ENCODE measurements at places on chromosomes 13 and 19.

- no peak for DNase-seq
Observed at GRCh38 chr19:7722231-7722651, 9.7 kb downstream of the CLEC4G start.

- no peak for DNase-seq
Observed at GRCh38 chr13:88071371-88071770, 400.2 kb downstream of the SLITRK5 start.

DNA sequence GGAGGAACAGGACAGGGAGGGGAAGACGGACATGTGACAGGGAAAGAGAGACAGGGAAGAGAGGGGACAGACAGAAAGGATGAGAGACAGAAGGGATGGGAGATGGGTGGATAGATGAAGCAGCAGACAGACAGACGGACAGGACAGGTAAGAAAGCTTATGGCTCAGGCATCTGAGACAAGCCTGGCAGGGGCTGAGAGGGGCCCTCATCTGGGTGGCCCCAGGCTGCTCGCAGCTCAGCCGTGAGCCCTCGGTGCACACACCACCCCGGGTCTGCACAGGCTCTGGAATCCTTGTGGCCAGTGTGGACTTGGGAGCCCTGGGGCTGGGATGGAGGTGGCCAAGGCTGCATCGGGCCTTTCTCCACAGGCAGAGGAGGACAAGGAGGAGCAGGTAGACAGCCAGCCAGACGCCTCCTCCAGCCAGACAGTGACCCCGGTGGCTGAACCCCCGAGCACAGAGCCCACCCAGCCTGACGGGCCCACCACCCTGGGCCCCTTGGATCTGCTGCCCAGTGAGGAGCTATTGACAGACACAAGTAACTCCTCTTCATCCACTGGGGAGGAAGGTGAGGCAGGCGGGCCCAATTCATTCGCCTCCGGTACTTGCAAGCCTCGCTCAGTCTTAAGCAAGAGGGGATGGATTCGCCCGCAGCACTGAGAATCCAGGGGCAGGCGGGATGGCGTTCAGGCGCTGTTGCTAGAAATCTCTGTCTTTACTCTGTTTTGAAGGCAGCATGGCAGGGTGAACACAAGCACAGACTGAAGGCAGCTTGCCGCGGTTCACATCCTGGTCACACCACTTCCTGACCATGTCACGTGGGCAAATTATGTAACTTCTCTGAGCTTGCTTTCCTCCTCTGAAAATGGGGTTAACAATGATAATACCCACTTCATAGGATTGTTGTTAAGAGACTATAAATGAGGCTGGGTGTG, 14.0 kb downstream of the GRAMD1A start:
- no peak for DNase-seq

- no peak for DNase-seq
Observed at GRCh38 chr13:24929196-24929595, 165.2 kb downstream of the RNF17 start.

GRCh38 chr19:4534836-4535658, at the start of gene PLIN5:
Gene PLIN5 (minus strand): TSS chr19:4535224. CDS start chr19:4534074, 1,150 bp downstream.
- no peak for DNase-seq

DNA sequence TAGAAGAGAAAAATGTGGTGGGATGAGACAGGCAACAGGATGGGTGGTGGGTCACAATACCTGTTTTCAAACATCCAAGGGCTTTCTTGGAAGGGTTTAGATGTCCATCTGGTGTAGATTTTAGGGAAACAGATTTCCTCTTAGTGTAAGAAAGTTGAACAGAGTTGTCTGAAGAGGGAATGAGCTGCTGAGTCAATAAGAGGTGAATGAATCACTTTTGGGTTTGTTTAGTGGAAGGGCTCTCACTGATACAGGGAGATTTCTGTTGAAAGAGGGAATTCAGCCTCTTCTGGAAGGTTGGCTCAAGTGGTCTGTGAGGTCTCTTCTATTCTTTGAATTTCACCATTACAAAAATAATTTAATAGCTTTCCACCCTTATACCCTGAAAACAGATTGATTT, 54.6 kb downstream of the LACC1 start:
- DNase-seq, result no peak

DNA sequence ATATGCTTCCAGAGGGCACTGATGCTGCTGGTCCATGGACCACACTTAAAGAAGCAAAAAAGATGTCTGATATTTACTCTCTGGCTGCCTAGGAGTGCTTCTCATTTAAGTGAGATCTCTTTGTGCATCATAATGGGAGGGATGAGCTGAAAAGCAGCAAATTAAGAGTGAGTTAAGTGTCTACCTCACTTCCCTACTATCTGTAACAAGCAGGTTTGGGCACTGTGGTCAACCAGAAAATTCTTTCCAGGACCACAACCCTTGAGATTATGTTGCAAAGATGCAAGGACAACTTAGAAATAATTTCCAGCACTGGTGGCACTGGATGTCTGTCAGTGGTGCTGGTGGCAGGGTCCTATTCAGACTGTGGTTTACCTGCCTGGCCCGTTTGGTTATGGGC, 52.1 kb upstream of the USPL1 start:
- DNase-seq, result no peak

DNA sequence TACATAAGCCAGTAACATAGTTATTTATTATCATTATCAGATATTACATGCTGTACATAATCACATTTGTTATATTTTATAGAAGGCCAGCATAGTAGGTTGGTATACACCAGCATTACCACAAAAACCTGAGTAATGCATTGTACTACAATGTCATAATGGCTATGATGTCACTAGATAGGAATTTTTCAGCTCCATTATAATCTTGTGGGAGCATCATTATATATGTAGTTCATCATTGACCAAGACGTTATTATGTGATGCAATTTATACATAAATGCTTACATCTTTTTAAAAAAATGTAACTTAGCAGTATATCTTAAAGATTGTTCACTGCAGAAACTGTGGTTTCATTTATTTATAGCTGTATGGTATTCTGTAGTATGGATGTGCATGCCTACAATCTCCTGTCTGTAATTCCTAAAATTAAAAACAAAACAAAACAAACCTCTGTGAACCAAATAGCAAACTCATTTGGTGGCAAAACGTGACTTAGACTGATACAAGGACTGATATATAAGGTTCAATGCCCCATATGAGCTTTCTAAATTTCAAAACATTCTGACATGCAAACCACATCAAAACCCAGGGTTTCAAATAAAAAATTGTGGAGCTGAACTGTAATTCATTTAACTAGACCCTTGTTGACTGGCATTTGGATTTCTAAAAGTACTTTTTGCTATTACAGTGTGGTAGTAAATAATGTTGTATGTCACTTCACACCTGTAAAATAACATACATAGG, 250.9 kb downstream of the DLEU7 start:
- DNase-seq, result no peak

GRCh38 chr13:95659500-95659899, 15.0 kb upstream of the DZIP1 start:
- no peak for DNase-seq

DNA sequence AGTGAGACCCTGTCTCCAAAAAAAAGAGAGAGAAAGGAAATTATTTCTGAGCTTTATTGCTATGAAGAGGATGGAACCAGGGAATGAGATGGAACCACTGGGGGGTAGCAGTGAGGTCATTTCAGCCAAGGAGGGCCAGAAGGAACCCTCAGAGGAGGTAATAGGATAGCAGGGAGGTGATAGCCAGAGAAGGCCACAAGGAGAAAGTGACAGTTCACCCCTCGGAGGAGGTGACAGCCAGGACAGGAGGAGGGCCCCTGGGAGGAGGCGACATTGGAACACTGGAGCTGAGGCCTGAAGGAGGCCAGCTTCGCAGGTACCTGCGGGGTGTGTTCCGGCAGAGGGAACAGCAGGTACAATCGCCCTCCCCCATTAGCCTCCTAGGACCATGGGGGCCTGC, 675 bp upstream of the PGPEP1 start:
- DNase-seq, result no peak

- DNase-seq, result no peak
Observed at GRCh38 chr19:52492201-52492993, 35.1 kb upstream of the ZNF808 start.

DNA sequence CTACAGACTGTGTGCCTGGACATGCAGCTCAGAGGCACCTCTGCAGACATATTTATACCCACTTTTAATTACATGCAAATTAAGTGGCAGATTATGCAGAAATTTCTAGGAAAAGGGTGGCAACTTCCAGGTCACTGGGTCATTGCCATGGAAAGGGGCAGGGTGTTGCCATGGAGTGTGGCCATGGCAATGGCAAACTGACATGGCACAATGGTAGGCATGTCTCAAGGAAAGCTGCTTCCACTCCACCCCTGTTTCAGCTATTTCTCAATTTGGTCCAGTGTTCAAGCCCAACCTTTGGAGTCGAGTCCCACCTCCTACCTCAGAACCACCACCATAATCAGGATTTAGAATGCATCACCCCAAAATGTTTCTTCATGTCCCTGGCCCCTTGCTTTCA, 170.7 kb upstream of the TSHZ3 start:
- DNase-seq, result no peak

DNA sequence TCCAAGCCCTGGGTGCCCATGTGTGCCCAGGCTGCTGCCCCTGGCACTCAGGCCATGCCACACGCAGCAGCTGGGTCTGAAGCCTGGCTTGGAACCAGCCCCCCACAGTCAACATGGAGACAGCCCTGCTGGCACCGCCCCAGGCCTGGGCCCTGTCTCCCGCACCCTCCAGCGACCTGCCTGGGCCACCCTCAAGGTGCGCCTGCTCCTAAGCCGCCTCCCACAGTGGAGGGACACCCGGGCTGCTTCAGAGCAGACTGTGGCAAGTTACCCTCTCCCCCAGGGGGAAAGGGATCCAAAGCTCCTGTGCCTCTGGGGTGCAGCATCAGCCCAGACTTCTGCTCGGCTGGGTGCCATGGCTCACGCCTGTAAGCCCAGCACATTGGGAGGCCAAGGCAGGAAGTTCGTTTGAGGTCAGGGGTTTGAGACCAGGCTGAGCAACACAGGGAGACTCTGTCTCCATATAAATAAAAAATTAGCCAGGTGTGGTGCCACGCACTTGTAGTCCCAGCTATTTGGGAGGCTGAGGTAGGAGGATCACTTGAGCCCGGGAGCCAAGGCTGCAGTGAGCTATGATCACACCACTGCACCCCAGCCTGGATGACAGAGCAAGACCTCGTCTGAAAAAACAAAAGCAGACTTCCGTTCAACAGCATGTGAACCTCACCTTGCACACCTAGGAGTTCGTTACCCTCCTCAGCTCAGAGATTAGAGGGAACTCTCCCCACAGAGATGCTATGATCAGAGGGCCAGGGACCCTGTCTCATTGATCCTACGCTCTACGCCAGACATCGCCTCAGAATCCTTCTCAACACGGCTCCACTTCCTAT, 15.6 kb downstream of the ELL start:
- no peak for DNase-seq

- DNase-seq, result no peak
Observed at GRCh38 chr19:7637374-7638256, 705 bp downstream of the STXBP2 start.

GRCh38 chr19:30064348-30064699, 122.3 kb downstream of the URI1 start:
- no peak for DNase-seq

DNA sequence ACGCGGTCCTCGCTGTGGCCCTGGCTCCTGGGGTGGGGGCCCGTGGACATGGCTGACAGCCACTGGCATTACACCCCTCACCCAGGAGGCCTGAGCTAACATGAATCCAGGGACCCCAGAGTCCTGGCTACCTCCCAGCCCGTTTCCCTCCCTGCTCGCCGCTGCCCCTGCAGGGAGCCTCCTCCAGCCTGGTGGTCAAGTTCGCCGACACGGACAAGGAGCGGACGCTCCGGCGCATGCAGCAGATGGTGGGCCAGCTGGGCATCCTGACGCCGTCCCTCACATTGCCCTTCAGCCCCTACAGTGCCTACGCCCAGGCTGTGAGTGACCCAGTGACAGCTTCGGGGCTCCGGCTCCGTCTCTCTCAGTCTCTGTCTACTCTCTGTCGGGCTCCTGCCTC, 56.6 kb downstream of the CELF5 start:
- DNase-seq, result no peak

- DNase-seq, result no peak
Observed at GRCh38 chr19:6740589-6741343, 1.3 kb downstream of the TRIP10 start.

- no peak for DNase-seq
Observed at GRCh38 chr19:58394821-58395219, 636 bp upstream of the RNF225 start.

- DNase-seq, result no peak
Observed at GRCh38 chr13:101140087-101140770, 276.1 kb downstream of the NALCN start.

DNA sequence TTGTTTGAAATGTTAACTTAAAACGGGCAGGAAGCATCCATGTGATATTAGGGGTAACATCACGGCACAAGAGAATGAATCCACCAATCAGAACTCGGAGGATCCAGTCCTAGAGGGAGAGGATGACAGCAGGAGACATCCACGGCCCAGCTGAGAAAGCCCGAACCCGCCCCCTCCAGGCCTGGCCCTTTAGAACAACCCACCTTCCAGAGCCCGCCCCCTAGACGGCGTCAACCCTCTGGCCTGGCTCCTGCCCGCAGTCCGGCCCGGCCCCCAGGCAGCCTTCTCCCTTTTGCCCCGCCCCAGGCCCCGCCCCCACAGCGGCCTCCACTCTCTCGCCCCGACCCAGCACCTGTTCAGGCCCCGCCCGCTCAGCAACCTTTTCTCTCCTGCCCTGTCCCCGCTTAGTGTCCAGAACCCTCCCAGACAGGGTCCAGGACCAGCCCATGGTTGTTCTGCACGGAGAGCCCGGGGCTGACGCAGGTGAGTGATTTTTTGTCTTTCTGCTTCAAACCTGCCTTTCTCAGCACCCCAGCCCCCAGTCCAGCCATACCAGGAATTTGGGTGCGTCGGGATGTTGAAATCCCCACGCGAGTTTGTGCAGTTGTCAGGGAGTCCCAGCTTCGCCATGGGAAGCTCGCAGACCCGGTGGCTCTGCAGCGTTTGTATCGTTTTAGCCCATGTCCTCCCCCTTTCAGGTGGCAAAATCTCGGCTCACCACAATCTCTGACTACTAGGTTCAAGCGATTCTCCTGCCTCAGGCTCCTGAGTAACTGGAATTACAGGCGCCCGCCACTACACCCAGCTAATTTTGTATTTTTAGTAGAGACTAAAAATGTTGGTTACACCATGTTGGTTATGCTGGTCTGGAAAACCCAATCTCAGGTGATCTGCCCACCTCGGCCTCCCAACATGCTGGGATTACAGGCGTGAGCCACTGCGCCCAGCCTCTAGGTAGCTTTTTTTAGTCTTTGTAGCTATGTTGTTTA, 16.1 kb downstream of the ZNF816 start:
- DNase-seq, result no peak

DNA sequence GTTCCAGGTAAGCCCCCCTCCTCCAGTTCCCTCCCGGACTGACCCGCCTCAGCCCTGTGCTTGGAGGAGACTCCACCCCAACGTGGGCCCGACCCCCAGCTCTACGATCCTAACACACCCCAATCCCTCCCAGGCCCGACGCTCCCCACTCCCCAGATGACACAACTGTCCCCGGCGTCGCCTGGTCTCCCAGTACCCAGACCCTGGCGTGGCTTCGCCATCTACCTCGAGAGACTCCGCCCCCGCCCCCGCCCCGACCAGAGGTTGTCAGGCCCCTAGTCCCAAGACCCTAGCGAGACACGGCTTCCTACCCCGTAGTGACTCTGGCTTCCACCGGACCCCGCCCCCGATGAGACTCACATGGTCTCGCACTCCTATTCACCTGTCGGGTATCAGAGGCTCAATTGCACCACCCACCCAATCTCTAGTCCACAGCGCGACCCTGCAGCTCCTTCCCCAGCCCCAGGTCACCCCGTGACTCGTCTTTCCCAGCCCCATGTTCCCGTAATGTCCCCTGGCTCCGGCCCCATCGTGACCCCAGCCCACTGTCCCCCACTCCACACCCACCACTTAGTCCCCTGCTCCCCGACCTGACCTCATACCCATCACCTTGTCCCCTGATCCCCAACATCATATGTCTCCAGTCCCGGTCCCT, 2.9 kb downstream of the CD37 start:
- no peak for DNase-seq

Data from activated CD4-positive, alpha-beta T cell treated with anti-CD3 and anti-CD28 coated beads, Interleukin-2, amount 50 U/mL, for 24 hours (primary cell).